ENCODE measurements at places on chromosomes 5 and 9.

DNA sequence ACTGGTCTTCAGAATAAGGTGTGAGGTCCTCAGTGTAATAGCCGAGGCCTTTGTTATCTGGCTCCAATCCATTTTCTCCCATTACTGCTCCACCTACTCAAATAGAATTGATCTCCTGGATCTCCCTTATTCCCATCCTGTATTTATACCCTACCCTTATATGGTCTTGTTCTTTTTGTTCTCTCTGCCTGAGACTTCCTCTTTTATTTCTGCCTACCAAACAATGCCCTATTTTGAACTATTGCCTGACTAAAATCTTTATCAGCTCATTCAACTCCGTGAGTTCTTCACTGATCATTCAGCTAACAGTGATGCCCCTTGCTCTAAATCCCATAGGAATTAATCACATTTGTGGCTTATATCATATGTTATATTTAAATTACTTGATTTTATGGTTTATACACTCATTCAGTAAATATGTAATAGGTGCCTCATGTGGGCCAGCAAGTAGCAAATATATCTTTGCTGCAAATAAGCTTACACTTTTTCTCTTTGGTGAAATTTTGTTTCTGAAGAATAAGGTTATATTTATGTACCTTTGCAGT is 417.5 kb upstream of the MEF2C start:
- no peak for DNase-seq

DNA sequence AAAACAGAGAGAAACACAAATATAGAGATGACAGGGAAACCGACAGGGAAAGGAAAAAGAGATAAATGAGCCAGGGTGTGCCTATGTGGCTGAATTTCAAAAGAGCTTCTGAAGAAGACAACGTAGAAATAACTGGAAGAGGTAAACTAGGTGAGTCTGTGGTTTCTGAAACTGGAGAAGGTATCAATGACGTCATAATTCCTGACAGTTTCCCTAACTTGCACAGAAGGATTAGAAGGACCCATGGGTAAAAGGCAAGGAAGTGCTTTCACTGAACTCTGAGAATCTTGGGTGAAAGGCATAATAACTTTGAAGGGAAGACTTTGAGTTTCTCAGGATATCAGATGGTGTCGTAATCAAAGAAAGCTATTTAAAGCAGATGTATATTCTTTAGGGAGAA is 790.8 kb upstream of the NUDT12 start:
- DNase-seq: no peak

DNA sequence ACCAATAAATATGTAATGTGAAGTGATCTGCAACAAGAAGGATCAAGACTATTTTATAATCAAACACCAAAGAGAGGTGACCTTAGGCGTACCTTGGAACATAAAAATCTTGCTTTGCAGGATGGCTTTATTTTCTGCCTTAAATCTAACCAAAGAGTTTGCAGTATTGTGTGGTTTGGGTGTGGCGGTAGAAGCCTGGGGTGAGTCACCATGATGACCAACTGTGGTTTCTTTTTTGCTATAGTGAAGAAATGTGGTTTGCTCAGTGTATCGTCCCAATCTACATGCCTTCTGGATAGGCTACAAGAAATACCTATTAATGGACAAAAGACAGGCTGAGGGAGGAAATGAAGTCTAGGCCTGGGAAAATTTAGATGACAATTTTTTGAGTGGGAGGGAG is 5.1 kb upstream of the CAST start:
- no peak for DNase-seq

DNA sequence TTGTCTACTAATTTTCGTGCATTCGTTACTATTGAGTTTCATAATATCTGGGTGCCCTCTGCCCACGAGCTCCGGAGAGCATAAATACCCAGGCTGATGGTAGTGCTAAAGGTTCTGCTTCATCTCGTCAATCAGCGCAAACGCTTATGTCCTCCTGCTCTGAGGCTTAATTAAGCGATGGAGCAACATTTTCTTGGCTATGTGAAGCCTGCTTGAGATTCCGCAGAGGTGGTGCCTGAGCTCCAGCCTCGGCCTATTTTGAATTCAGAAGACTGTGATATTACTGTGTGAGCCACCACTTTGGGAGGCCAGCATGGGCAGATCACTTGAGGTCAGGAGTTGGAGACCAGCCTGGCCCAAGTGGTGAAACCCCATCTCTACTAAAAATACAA is 44.8 kb downstream of the ANXA2R start:
- no peak for DNase-seq

DNA sequence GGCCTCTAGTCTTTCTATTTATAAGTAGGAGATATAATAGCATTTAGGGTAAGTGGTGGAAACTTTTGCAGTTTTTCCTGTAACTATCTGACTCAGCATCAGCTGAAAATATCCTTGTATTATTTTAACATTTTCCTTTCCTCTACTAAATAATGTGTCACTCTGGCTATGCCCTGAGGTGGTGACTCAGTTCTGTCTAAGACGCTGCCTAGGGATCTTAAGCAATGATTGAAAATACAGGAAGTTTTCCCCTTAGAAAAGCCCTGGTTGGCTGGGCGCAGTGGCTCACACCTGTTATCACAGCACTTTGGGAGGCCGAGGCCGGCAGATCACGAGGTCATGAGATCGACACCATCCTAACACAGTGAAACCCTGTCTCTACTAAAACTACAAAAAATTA is 9.3 kb upstream of the EDIL3 start:
- no peak for DNase-seq
